ENCODE measurements at places on chromosomes 1 and 21.

- no peak for DNase-seq
Measured at GRCh38 chr1:17679856-17680255, 75.3 kb upstream of the ACTL8 start.

- no peak for DNase-seq
Measured at GRCh38 chr1:162991444-162991843, 77.7 kb upstream of the RGS4 start.

GRCh38 chr1:54325284-54325683 is 80.9 kb downstream of the SSBP3 start:
- no peak for DNase-seq

DNA sequence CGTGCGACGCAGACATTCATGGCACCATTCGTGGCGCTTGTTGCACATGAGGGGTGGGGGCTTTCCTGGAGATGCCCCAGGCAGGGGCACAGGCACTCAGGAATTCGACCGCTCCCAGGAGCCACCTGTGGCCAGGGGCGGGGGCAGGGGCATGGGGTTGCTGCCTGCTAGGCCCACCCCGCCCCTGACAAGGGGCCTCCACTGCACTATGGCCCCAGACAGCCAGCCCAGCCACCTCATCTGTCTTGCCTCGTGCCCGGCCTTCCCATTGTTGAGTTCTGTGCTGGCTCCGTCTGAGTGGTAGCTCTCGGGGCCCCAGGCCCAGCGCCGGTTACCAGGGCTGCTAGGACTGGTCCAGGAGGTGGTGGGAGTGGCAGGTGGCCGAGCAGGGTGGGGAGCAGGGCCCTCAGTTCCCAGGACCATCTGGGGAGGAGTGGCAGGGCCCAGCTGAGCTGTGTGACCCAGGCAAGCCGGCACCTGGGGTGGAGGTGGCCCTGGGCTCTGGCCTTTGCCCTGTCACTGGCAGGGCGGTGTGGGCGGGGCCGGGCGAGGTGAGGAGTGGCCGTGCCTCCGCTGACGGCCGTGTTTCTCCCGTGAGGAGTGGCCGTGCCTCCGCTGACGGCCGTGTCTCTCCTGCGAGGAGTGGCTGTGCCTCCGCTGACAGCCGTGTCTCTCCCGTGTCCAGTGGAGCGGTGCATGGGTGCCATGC is 1.9 kb downstream of the PLCH2 start:
- DNase-seq = no peak

DNA sequence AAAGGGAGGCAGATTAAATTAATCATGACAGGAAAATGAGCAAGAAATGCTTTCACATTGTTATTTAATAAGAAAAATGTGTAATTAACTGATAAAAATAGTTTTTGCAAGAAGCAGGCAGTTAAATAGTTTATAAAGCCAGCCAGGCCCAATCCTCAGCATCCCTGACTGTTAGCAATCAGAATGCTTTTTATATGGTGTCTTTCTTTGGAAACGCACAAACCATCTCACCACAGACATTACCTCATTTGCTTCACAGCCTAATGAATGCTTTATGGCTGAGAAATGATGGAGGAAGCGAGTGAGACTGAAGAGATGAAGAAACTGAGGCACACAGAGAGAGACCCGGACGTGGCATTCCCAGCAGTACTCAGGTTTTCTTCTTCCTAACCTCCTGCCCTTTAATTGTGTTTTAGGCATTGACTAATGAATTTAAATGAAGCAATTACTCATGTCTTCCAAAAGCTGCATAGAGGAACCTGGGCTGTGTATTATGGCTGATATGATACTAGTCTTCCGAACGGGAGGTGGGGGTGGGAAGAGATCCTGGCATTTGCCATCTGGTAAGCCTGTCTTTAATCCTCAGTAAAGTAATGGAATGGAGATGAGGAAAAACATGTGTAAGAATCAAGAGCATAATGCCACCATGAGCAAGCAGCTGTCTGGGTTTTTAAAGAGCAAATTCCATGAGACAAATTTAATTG is 116.1 kb upstream of the LMO4 start:
- no peak for DNase-seq

- no peak for DNase-seq
Measured at GRCh38 chr1:77133731-77134358, 85.4 kb downstream of the PIGK start.

GRCh38 chr1:33925586-33925985 is 61.7 kb downstream of the HMGB4 start:
- DNase-seq = no peak

GRCh38 chr1:153849487-153850185 is 73.1 kb downstream of the GATAD2B start:
- no peak for DNase-seq

DNA sequence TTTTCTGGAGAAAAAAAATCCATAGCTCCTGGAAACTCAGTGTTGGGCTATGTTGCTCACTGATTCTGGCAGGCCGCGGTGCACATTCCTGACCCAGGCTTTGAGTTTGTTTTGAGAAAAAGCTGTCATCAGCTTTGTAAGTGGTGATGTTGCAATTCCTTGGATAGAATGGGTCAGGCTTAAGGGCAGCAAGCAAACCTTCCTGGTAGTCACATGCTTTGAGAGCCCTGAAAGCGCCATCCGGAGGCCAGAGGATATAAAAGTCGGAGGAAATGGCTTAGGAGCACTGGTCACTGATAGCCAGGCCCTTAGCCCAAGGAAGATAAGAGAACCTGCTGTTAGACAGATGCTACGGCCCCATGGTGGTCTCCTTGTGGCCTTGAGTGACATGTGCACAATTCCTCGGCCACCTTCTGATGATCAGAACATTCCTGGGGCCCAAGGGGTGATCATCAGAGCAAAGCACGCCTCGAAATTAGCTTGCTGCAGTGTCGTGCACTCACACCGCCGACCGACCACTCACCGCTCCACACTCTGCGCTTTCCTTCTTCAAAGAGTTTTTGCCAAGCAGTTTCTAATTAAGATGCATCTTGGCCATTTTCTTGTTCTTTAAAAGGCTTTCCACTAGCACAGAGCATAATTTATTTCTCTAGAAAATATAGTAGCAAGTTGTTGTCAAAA is 78.6 kb downstream of the MAN1C1 start:
- DNase-seq = peak; percentile 96

DNA sequence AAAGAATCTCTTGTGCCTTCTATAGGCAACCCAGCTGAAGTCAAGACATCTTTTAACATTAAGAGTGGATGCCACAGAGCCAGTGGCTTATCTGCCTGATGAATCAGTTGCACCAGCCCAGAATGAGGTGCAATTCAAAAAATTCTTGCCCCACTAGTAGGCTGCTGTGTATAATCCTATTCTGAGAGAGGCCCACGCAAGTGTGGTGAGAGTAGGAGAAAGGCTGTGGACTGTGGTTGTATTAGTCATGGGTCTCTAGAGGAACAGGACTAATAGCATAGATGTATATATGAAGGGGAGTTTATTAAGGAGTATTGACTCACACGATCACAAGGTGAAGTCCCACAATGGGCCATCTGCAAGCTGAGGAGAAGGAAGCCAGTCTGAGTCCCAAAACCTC is 216.4 kb downstream of the LTN1 start:
- DNase-seq = no peak

- DNase-seq = no peak
Measured at GRCh38 chr21:36917471-36918158, 48.9 kb downstream of the HLCS start.

DNA sequence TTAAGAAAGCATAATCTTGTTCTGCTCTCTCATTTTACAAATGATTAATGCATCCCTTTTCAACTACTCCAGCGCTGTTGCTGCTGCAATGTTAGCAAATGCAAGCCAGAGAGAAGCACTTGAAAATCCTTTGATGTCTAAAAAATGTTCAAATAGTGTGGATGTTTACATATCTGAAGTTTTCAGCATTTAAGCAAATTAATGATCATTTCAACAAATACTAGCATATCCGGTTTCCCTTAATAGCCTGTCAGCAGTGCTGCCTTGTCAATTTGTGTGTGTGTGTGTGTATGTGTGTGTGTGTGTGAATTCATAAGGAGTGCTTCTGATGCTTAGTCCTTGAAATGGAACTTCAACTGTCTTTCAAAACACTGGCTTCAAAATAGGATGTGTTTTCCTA is 48.1 kb upstream of the WNT2B start:
- DNase-seq = no peak

DNA sequence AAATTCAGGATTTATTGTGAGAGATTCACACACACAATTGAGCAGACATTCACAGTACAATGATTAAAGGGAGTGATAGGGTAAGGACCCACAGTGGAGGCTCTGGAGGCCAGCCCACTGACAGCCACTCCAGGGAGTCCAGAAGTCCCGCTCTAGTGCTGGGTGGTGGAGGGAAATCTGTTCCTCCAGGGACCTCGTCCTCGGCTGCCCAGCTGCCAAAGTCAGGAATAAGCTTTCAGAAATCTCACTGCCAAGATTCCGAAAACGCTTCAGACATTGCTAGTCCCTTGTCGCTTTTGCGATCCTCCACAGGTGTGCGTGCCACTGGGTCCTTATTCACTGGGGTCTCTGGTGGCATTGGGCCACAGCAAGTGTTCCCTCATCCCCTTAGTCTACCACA is 2.3 kb downstream of the MX1 start:
- DNase-seq = no peak

DNA sequence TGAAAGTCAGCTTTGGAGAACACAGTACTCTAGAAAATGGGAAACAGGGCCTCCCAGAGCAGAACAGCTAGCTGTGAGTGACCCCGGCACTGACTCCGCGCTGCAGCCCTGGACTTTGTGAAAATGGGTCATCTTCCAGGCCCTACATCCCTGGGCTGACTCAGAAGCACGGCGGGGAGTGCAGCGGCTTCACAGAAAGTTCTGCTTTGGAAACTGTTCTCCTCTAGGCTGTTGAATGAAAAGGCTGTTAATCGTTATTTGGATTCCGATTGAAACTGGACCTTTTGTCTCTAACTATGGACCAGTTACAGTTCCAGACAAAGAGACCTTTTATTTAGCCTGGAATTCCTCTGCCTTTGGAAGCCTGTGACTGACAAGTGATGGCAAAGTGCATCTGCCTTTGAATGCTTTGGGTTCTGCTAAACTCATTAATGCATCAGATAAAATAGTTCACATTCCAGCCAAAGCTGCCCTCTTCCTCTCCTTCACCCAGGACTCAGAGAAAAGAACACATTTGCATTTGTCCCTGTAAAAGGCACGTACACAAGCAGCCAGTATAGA is 144.9 kb upstream of the HOOK1 start:
- DNase-seq = no peak

DNA sequence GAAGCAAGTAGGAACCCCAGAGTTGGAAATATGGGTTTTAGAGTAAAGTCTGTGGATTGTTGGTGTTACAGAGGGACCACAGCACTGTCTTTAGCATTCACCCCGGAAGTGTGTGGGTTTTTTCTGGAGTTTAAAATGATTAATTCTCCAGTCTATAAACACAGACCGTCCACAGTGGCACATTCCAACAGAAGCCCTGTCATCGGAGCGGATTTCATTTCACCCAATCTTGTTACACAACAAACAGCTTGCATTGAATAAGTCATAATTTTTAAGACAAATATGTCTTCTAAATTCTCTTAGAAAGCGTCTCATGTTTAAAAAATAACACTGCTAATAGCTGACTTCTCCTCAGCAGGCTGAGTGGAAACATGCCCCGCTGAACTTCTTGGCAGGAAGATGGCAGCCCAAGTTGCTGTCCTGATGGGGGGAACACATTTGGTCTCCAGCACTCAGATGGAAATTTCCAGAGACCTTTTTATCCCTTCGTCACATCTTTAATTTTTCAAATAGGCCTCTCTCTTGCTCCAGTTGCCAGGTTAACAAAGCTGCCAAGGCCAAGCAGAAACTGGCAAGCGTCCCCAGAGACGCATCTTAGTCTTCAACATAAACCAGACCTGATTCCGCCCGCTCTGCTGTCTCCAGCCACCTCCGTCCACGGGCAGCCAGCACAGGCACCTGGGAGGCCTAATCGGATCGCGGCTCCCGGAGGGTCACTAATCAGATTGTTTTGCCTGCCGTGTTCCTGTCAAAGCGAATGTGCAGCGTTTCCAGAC is 28.8 kb upstream of the SLC19A1 start:
- DNase-seq = no peak

DNA sequence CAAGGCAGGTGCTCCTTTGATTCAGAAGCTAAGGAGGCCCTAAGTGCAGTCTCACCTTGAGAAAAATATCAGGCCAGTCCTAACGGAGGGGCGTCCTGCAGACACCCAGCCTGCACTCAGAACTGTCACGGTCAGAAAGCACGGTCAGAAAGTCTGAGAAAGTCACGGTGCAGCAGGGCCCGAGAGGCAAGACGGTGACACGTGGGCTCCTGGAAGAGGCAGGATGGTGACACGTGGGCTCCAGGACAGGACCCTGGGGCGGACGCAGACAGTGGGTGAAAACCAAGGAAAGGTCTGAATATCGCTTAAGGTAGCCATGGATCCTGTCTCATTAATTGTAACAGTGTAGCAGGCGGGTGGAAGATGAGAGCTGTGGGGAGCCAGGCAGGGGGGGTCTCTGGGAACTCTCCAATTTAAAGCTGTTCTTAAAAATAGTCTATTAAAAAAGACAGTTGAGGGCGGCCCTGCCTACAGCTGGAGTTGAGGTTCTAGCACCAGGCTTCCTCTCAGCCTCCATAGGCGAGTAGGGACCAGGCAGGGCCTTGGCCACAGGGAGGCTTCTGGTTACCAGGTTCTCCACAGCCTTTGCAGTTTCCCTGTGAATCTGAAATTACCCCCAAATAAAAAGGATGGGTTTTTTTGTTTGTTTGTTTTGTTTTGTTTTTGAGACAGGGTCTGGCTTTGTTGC is 65.2 kb downstream of the FAAP20 start:
- no peak for DNase-seq

Data from AG09319 (cell line).